Left renal pelvis (tissue), 4 donors: ENCODE measurements at places on chromosomes 1 and 21.

GRCh38 chr21:24903994-24904635, 703.2 kb downstream of the MRPL39 start:
- DNase-seq = no peak

DNA sequence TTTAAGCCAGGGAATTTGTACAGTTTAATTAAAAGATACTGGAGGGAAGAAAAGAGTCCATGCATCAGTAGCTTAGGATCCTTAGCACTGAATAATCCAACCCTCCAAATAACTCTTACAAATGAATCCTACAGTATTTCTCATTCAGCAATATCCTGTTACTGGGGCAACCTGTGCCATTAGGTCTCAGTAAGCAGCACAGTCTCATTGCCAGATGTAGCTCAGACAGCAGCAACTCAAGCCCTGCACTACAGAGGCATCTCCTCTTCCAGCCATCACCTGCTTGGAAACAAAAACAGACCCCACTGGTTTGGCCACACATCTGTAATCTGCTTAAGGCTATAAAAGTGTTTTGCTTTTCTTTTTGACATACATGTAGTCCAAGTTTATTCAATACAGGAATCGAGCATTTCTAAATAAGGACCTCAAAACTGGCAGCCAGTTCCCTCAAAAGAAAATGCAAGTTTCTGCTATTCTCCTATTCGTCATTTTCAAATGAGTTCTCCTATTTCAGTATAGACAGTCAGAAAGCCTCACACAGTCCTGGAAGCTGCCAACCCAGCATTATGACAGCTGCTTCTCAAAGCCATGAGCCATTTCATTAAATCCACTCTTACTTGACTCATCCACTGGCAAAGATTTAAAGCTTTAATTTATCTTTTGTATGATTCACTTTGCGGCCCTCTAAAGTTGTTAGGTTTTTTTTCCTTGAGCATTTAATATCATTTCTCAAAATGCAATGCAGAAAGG, 129.0 kb downstream of the APP start:
- DNase-seq = no peak

GRCh38 chr1:236850077-236850979, 55.2 kb downstream of the MTR start:
- DNase-seq = no peak

- DNase-seq = no peak
Measured at GRCh38 chr1:25799935-25800702, at the start of gene SELENON. Gene SELENON, plus strand, starts transcription at chr1:25800193. Its CDS starts 38 bp downstream, at chr1:25800231.

DNA sequence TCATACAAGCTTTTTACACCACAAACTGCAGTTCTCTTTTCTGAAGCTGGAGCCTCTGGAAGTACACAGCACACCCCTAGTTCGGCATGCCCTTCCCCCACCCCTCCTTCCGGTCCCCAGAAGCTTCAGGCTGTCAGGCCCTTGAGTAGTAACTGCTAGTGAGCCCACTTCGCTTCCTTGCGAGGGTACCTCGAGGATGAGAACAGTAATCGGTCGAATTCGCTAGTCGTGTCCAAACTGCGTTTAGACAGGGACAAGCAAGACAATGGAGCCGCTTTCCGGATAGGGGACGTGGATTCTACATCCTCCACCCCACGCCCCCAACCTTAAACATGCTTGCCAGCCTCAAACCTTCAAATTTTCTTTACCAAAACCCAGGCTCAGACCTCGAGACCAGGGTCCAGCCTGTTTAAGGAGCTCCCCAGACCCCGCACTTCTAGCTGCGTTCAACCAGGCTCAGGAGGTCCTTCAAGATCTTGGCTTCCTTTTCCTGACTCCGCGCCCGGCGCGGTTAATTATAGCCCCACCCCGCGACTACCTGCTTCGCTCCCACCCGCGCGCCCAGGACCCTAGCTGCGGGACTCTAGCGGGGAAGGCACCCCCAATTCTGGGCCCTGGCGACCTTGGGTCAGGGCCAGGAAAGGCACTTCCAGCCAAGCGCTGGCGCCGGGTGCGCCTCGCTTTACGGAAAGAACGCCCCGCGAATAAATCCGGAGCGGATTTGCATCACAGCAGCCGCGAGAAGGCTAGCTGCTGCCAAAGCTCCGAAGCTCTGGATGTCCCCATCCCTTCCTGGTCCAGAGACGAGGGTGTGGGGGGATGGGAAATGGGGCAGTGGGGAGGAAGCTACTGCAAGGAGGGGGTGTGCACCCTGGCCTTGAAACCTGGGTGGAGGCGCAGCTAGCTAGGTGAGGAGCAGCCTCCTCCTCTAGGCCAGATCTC, 8.1 kb upstream of the TSPAN1 start:
- DNase-seq = no peak
